ELF-1 (cell line): ENCODE measurements at places on chromosomes 2 and 18.
A peak's percentile ranks its signal among the peaks of the same experiment; 100 is the strongest.

- DNase-seq = no peak
Measured at GRCh38 chr2:46966576-46966975, 51.0 kb upstream of the MCFD2 start.

- DNase-seq = no peak
Measured at GRCh38 chr2:173327421-173327820, 27.3 kb upstream of the CDCA7 start.

- no peak for DNase-seq
Measured at GRCh38 chr2:15937882-15938802, 2.2 kb upstream of the MYCN start.

DNA sequence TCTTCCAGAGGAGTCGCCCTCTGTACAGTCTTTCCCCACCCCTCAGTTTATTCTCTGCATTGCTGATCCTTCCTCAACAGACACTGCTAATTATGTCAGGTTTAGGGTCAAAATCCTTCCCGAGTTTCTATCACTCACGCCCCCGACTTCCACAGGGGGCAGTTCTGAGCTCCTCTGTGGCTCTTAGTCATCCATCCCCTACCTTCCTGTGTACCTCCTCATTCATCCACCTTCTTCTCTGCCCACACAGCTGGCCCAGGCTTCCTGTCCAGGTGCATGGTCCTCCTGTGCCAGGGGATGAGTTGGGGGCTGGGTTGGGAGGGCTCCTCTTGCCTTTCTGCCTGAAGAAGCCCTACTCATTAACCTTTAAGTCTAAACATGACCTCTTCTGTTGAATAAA, 202.9 kb downstream of the ARL4C start:
- no peak for DNase-seq

DNA sequence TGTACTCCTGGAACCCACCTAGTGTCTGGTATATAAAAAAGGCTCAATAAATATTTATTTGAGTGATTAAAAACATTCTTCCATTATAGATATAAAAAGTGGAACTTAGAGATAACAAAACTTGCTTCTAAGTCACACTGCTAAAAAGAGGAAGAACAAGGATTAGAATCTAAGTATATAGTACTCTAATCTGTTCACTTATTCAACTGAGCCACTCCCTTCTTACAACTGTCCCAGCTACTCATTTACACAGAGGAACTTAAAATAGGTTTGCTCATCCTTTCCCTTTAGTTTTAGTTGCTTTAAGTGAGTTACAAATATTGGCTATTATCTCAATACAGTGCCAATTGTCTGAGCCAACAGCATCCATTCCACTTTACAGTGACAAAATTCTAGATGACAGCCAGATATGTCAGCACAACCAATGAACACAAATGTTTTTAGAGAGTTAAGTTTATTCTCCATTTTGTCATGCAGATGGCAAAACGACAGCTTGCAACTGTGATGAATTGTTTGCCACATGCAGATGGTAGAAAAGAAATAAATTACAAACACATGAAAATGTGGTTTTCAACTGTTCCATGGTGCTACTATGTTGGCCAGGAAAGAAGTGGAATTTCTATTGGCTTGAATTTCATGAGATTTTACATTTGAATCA, 280.7 kb upstream of the ZC3H15 start:
- no peak for DNase-seq

DNA sequence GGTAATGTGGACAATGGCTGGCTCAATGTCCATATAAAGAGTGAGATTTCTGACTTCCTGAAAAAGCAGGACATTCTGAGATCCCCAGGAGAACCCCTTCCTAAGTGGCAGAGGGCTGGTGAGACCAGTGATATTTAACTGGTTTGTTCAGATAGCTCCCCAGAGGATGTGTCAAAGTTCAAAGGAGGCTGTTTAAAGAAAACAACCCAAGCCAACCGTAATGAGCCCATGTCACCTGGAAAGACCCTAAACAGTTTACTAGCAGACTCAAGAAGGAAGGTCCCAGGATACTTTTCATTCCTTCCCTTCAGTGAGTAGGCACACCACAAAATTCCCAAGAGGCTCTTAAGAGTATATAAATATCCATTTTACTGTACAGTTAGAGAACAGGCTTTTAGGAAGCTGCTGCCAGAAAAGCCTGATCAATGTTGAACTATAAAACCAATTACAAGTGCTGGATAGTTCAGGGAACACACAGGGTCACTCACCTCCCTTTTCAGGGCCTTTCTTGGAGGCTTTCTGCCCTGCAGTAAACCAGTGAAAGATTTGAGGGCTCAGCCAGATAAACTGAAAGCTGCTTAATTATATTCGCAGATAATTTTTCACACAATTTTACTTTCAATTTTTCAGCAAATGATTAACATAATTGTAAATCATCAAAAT, 293.5 kb downstream of the ASXL3 start:
- no peak for DNase-seq

DNA sequence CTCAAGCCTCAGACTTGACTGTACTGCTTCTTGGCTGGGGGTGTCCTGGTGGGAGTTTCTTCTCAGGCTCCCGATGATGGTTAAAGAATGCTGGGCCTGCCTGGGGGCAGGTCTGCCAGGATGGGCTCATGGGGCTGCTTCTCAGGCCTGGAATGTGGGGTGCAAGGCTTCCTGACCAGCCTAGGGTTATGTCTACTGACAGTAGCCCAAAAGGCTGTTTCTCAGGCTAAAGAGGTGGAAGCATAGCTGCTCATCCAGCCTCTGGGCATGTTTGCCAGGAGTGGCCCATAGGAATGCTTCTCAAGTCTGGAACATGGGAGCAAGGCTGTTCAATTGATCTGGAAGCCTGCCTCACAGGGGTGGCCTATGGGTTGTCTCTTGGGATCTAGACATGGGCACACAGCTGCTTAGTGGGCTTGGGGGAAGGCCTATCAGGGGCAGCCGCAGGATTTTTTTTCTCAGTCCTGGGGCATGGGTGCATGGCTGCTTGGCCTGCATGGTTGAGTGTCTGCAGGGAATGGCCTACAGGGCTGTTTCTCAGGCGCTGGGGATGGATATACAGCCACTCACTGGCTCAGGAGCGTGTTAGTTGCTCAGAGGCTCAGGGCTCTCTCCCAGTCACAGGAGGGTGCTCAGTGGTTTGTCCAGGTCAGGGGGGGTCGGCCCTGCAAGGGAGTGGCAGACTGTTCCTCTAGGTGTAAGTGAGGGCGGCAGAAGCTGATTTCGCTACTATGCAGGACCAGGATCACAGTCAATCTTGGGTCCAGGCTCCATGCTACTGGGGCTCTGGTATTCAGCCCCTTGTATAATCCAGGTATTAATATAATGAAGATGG, 617.3 kb upstream of the REG3G start:
- peak; percentile 35 for DNase-seq

- no peak for DNase-seq
Measured at GRCh38 chr2:8477552-8478470, 204.0 kb upstream of the ID2 start.

DNA sequence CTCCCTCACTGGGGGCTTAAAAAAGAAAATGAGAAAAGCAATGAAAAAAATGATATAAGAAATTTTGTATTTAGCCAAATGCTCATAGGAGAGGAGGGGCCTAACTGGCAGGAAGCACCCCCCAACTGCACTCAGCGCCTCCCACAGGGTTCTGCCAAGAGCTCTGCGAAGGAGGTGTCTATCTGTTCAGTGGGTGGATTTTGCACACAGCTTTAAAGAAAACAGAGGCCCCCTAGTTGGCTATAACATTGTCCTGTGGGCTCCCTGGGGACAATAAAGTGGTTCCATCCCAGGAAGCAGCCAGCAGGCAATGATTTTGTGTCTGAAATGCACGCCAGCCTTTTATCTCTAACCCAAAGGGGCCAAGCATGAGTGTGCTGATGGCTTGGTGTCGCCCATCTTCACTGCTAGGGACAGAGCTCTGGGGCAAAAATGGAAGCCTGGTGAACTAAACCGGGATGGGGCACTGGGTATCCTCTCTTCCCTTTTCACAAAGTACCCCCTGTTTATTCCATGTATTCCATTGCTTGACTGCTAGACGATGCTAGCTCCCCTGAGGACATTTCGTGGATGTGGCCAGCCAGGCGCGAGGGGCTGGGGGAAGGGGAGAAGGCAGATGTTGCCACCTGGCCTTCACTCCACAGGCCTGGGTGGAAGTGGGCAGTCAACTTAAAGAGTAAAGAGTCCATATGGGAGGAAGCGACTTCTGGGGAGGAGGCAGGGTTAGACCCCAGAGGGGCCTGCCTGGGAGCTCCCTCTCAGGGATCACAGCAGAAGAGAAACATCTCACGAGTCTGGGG, 205.7 kb downstream of the CYP26B1 start:
- no peak for DNase-seq

- no peak for DNase-seq
Measured at GRCh38 chr2:226185616-226186211, 613.9 kb downstream of the IRS1 start.

- DNase-seq = peak; percentile 80
Measured at GRCh38 chr2:150425121-150425955, 62.1 kb downstream of the RND3 start.

- no peak for DNase-seq
Measured at GRCh38 chr18:10100196-10100595, 186.4 kb downstream of the VAPA start.

DNA sequence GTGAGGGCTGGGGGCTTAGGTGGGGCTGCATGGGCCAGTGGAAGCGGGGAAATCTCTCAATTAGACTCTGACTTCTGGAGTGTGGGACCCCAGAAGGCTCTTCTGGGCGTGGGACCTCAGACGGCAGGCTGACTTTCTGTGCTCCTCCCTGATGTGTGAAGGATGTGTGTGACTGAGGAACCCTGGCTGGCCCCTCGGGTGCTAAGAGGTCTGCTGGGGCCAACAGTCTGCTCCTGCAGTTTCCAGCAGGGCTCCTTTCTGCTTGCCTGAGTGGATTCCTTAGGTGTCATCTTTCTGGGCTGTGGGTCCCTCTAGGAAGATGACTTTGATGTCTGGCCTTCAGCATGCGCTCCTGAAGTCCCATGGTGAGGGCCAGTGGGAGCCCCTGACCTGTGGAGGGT, 167.5 kb downstream of the DYSF start:
- no peak for DNase-seq

DNA sequence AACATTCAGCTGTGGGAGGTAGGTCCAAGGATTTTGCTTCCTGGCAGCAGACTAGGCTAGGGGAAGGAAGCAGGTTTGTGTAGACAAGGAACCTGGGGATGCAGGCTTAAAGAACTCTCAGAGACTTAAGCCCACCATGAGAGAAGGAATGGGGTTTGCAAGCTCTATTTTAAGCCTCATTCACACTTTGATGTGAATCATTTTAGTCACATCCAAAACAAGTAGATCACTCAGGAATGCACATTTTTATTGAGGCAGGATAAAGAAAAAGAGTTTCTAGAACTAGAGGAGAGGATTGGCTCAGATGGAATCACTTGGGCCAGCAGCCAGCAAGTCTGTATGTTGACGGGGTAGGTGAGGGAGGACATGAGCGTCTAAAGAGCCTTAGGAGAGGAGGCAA, 3.3 kb upstream of the NAPG start:
- no peak for DNase-seq

DNA sequence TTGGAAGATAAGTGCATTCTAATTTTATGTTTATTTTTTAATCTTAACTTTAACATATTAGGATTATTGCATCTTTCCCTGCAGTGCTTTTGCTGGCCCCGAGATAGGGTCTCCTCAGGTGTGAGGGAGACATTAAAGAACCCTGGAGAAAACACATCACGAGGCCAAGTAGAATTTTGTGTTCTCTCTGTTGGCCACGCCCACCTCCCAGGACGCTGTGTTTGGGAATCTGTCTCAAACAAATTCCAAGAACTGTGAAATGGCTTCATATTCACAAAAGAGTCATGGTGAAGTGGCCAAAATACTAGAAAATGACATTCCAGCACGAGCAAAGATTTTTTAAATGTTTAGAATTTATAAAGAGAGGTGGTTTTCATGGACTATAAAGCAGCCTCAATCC, 27.3 kb downstream of the RNF144A start:
- no peak for DNase-seq
